ENCODE measurements at places on chromosomes 3 and 15.

GRCh38 chr3:173800154-173800553 is 402.6 kb downstream of the NLGN1 start:
- no peak for DNase-seq

GRCh38 chr3:31793821-31794220 is 187.2 kb downstream of the OSBPL10 start:
- DNase-seq = no peak

DNA sequence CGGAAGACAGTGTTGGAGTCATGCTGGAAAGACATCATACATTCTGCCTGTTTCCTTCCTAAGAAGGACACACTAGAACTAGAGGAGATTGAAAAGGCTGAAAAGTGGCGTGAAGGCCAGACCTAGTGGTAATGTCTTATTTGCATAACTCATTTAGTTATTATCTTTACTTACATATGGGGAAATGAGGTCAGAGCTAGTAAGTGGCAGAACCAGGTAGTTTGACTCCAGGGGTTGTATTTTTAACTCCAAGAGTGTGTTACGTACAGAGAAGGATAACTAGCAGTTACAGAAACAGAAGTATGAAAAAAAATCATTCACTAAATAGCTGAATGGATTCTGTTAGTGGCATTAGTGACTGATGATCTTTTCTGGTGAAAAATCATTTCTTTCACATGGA is 108.0 kb downstream of the MITF start:
- DNase-seq = no peak

GRCh38 chr15:57165992-57166391 is 210.3 kb upstream of the CGNL1 start:
- no peak for DNase-seq

- DNase-seq = no peak
These were observed 61.1 kb upstream of the ATP2B2 start for GRCh38 chr3:10566451-10566850.

DNA sequence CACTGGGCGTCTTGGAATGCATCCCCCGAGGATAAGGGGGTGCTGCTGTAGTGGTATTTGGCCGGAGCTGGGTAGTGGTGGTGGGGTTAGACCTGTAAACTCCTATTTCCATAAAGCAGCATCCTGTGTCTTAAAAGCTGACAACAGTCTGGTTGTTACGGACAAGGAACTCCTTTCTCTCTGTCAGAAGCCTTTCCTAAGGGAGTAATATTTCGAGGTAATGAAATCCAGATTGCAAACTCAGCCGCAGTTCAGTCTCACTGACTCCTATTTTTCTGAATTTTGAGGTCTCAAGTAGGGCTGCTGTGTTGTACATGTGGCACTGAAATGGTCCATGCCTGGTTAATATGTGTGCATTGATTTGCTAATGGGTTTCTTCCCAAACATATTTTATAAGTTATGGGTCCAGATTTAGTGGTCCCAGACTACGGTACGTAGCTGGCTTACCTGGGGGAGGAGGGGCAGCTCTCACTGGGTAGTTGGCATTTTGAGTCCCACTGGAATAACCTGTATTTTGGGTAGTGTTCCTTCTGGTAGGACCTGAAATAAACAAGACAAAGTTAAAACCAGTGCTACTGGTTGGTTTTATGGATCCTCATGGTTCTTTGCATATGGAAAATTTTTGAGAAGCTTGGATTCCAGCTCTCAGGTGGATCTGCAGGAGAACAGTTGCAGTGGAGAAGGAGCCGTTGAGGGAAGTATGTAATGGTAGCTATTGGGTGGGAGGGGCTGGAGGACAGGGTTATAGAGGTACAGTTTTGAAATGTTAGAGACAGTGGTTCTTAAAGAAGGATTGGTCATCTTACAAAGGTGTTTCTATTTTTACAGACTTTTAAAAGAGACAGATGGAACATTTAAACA is 48.6 kb upstream of the LDHAL6B start:
- DNase-seq = no peak

- peak; percentile 44 for DNase-seq
These were observed 6.9 kb upstream of the FOXB1 start for GRCh38 chr15:59997070-59997701.

DNA sequence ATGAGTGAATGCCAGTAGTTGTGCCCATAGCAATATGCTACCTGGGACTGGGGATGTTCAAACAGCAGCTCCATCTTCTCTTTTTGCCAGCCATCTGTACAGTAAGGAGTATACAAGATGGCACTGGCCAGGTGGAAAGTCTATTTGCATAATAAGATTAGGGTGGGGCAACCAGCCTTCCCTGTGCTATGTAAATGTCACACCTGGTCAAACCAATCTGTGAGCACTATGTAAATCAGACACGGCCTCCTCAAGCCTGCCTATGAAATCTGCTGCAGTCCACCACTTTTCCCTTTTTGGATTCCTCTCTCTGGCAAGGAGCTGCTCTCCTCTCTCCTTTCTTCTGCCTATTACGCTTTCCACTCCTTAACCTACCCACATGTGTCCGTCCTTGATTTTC is 53.0 kb downstream of the C3orf80 start:
- no peak for DNase-seq

DNA sequence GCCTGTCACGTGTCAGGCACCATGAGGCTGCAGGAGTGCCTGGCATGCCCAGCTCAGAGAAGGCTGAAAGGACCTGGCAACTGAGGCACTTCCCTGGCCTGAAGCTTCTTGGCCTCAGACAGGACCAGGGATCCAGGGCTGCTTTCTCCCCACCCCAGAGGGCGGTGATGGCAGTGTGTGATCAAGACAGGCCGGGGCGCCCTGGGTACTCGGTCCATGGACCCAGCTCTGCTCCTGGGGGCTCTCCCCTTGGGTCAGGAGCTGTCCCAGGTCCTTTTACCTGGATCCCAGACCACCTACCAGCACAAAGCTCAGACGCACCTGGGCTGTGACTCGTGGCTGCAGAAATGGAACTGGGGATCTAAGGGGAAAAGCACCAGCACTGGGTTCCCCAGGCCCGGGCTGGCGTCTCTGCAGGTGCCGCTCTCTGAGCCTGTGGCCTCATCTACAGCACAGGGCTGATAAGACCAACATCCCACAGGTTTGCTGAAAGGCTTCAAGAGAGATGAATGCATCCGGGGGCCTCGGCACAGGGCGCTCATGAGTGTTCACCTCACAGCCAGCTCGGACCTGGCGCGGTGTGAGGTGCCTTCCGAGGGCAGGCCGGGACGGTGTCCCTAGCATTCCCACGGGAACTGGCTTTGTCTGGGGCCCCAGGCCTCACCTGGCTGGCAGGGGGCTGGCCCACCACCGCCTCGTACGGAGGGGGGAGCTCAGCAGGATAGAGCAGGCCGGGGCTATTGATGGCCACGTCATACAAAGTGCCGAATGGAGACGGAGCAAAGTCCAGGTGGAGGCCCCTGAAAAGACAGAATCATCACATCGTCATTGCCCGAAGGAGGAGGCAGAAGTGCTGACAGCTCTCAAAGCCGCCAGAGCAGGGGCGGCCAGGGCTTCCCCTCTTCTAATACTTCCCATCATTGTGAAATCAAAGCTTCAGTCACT is 133.6 kb downstream of the NSMCE3 start:
- no peak for DNase-seq
